ENCODE measurements at places on chromosomes 16 and 17.

DNA sequence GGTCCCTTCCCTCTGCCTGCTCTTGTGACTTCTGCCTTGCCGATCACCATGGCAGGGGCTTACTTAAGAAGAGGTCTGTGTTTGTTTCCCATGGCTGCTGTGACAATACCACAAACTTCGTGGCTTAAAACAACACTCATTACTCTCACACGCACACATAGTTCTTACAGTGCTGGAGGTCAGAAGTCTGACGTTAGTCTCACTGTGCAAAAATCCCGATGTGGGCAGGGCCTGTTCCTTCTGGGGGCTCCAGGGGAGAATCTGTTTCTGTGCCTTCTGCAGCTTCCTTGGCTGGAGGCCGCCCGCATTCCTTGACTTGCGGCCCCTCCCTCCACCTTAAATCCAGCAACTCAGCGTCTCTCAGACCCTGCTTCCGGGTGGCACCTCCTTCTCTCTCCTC, 249.2 kb upstream of the GSE1 start:
- DNase-seq = peak; percentile 87

DNA sequence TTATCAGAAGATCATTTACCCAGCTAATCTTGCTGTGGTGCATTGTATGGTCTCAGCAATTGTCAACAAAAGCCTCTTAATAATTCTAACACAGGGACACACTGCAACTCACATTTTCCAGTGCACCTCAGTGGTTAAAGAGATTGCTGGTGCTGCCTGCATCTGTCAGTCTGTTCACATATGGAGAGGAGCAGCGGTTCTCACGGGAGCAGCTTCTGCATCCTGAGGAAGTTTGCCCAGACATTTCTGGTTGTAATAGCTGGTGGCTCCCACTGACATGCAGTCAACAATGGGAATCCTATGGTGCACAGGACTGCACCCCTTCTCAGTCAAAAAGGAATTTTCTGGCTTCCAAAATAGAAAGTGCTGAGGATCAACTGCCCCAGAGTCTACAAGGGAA, 7.8 kb downstream of the GGA2 start:
- no peak for DNase-seq

- no peak for DNase-seq
Observed at GRCh38 chr17:34665819-34666763, 86.7 kb downstream of the TMEM132E start.

- DNase-seq = no peak
Observed at GRCh38 chr17:78645421-78646295, 68.5 kb upstream of the DNAH17 start.

DNA sequence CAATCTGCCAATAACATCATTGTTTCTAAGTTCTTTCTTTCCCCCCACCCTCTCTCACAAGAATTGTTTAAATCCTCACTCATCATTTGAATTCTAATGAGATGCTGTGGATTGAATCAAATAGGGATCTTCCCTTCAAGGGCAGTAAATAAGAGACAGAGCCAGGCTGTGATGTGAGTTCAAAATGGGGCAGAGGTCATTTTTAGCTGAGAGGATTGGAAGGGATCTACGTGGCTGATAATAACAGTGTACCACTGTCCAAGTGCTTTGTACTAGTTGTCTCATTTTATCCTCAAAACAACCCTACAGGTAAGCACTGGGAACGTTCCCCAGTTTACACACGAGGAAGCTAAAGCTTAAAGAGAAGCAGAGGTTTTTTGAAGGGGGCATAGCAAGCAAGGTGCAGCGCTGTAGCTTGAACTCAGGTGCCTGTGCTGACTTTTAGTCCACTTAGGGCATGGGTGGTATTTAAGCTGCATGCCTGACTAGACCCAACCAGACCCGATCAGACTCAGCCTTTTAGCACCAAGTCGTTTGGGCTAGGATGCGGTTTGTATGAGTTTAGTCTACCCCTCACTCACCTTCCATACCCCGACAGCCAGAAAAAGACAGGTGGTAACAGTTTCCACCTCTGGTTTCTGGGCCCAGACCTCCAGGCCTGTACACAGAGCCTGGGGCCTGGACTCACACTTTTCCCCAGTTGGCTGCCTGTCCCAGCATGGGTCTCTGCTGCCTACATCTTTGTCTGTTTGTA, 39.2 kb upstream of the CCR7 start:
- no peak for DNase-seq
